ENCODE measurements at places on chromosomes 5 and 9. TPM values are rescaled to one million over a fixed set of nuclear protein-coding genes. Genes with fewer than 3 reads are reported as not detected.

GRCh38 chr5:65916636-65917035, 9.7 kb upstream of the ERBIN start:
- DNase-seq, result no peak

DNA sequence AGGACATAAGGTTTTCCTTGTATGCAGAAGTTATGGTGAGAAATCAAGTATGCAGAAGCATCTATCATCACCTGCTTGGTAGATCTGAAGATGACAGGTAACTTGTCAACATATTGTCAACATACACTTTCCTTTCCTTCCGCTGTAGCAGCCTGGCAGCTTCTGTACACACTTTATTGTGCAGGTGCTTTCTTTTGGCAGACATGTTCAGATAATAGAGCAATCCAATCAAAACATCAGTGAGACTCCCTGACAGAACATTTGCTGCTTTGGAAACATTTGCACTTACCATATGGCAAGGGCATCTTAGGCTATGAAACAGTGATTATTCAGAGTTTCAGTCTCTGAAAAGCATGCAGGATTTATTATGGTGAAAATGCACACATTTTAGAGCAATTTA, 161.1 kb upstream of the CDH12 start:
- no peak for DNase-seq

DNA sequence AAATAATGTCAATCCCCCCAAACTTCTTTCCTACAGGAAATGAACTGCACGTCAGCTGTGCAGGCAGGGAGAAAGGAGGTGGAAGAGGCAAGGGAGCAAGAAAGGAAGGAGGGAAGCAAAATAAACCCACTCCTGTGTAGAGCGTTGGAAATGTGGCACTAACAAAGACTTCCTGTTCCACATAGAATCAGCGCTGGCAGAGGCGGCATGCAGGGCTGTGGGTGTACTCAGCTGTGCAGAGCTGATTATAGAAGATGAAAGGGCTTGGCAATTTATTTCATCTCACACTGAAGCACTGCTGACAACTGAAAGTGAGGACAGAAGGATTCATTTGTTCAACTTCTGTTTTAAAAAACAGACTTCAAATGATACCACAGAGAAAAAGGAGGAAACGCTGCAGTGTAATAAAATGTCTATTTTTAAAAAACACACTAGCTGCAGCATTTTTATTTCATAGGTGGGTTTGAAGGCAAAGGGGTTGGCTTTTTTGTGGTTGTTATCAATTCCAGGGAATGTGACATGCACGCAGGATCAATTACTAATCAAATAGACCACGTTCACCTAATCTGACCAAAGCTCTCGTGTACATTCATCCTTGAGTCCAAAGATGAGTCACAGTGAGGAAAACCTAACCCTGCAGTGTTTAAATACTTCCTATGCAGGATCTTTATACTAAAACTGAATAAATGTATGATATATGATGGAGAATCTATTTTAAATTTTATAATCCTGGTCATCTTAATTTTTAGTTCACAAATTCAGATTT, 583.5 kb downstream of the ZNF608 start:
- peak; percentile 44 for DNase-seq

DNA sequence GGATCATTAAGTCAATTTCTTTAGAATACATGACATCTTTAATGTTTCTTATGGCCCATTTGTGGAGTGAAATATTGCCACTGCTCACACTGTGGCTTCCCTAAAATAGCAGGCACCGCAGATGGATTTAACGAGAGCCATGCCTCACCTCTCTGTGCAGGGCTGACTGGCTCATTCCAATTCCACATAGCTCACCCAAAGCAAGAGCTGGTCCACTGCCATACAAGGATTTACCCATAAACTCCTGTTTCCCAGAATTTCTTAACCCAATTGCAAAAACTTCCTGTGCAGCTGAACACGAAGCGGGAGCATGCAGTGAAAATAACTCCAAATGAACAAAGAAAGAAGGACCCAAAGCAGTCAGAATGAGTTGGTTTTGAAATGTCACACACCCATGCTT, 159.5 kb downstream of the BAAT start:
- no peak for DNase-seq

ISOC1 gene
- 10.8 TPM for total RNA-seq

NFX1 gene
- total RNA-seq, result 36.9 TPM

Measured in IMR-90 (cell line).